Stimulated activated CD8-positive, alpha-beta memory T cell treated with anti-CD3 and anti-CD28 coated beads, Interleukin-15, amount 100 ng/mL, for 4 hours (primary cell): ENCODE measurements at places on chromosomes 2 and 18.

GRCh38 chr18:12637901-12638643, 19.8 kb downstream of the SPIRE1 start:
- DNase-seq = no peak

GRCh38 chr2:19297716-19298115, 60.7 kb downstream of the OSR1 start:
- no peak for DNase-seq

DNA sequence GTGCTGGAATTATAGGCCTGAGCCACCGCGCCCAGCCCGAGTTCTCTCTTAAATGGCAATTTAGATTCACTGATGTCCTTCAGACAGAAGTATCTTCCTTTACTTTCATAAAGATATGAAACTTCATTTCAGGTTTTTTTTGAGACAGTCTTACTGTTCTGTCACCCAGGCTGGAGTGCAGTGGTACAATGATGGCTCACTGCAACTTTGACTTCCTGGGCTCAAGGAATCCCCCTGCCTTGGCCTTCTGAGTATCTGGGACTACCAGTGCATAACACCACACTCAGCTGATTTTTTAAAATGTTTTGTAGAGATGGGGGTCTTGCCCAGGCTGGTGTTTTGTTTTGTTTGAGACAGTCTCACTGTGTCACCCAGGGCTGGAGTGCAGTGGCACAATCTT, 13.2 kb downstream of the ITGB1BP1 start:
- no peak for DNase-seq

- DNase-seq = no peak
Observed at GRCh38 chr2:227464361-227464760, 7.6 kb upstream of the AGFG1 start.

DNA sequence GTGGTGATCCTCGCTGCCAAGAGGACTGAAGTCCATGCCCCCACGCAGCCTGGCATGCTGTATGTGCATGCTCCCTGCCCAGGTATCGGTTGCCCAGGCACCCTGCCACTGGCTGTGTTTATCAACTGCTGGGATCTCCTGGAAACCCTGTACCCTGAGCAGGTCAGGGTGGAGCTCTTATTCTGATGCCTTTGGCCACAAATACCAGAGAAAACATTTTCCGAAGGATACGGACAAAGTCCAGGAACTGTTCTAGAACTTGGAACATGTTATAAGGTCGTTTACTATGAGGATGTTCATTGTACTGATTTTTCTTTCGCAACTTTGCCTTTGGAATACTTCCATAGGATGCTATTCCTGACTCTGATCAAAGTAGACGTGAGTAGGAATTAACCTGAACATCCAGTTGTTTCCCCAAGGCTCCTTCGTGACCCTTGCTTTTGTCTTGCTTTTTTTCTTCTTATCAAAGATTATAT, 55.2 kb downstream of the TMEM17 start:
- no peak for DNase-seq

DNA sequence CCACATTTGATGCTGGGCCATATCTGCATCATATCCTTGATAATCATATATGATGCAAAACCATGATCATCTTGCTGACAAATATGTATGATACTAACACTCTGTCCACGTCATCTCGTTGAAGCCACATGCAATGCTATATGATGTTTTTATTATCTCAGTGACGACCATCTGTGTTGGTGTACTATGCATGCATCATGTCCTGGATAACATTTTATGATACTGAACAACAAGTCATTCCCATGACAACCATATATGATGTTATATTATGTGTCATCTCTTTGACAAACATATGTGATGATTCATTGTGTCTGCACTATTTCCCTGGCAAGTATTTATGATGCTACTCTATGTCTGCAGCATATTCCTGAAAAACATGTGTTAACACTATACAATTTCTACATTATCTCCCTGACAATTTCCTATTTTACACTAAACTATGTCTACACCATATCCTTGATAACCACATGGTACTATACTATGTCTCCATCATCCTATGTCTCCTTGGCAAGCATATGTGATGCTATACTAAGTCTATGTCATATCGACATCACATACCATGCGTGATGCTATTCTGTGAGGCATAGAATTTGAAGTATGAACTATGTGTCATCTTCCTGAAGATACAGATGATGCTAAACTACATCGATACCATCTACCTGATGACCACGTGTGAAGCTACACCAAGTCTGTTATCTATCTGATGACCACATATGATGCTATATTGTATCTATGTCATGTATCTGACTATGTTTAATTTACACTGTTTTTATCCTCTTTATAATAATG, 37.0 kb downstream of the DAW1 start:
- DNase-seq = no peak

DNA sequence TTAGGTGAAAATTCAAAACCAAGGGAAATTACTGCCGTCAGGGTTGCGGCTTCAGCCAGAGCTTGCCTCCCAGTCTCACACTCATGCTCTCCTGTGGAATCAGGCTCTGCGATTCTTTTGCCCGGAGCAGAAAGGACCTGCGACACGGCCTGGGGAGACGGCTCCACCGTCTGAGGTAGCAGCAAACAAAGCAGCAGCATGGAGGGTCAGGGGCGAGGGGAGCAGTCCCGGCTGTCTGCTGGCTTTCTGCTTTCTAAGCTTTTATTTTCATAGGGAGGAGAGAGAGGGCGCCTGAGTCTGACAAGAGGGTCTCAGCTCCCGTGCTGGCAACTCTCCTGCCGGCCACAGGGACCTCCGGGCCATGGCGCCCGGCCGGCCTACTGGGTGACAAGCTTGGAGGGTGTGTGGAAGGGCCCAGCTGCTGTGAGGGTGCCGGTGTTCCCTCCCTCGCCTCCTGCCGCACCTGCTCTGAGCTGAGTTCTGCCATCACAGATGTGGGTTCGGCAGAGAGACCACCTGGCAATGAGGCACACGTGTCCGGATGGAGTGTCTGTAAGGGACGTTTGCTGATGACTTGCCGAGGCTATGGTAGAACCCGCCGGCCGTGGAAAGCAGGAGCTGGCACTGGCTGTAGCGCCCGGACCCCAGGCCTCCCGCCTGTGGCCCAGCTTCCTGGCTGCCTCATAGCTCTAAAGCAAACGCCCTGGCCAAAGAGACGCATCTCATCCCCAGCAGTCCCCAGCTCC, 66.2 kb upstream of the CTDP1 start:
- no peak for DNase-seq

- DNase-seq = no peak
Observed at GRCh38 chr2:6958616-6959235, 41.5 kb downstream of the RNF144A start.

DNA sequence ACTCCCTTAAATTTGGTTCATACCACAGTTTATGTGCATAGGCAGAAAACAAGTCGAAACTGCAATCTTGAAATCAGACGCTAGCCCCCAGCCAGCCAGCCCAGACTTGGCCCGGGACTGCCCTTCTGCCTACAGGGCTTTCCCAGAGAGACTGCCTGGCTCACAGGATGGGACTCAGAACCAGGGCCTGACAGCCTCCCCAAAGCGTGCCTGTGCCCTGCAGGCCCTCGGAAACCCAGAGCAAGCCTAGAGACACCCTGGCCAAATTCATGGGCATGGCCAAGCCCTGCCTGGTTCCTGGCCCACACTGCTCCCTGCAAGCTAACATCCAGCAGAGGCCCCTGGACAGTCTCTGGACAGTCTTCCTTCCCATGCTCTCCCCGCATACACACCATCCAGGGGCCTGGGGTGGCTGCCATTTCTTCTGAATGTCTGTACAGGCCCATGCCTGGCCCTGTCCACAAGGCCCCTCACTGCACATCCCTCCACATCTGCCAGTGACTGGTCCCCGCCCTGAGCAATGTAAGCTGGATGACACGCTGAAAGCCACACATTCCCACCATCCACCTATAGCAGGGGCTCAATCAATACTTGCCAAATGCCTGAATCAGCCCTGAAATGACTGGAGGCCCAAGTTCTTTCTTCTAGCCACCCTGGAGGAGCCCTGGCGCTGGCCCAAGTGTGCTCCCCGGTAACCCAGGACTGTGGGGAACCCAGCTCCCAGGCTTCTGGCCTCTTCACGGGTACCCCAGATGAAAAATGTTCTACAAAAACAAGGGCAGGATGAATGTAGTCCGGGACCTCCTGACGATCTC, 73.1 kb downstream of the HDAC4 start:
- no peak for DNase-seq

DNA sequence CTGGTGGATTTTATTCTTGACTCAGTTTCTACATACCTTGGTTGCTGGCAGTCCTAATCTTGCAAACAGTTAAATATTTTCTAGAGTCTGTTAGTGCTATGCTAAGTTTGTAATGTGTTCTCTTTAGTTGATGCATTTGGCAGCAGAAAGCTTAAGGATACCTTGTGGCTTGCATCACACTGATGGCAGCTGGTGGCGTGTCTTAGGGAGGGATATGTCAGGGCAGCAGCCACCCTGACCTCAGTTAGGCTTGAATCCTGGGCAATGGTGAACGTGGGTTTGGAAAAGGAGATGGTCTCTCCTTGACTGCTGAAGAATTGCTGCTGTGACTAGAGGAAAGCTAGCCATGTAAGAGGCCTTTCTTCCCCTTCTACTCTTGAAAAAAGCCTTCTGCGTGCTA, 4.2 kb downstream of the IAH1 start:
- no peak for DNase-seq

GRCh38 chr2:238459081-238459629, 32.4 kb downstream of the ASB1 start:
- no peak for DNase-seq

DNA sequence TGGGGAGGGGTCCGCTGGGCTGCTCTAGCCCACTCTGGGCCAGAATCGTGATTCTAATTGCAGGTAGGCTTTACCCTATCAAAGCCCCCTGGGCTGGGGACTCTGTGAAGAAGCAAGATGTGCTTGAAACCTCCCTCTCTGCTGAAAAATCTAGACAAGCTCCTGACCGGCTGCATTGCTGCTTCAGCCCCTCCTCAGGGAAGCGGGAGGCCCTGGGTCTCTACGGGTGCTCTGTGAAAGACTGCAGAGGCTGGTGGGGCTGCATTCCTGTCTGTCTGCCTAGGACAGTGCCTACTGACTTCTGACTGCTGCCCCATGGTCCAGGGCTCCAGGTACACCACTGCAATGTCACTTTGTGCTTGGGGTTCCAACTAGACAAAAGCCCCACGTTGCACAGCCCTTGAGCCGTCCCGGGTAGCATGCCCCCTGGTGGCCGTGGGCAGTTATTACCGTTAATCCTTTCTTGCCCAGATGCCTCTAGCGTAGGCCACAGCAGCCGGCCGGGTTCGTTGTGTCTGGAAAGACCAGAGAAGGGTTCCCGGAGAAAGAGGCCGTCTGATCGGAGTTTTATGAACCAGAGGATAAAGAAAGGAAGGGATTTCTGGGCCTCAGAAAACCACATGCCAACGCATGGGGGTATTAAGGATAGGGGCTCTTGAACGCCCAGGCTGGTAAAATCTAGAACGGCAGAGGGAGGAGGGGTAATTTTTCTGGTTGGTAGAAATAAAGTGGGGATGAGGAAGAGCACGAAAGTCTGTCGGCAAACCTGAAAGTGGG, 15.9 kb upstream of the C1QL2 start:
- DNase-seq = no peak

DNA sequence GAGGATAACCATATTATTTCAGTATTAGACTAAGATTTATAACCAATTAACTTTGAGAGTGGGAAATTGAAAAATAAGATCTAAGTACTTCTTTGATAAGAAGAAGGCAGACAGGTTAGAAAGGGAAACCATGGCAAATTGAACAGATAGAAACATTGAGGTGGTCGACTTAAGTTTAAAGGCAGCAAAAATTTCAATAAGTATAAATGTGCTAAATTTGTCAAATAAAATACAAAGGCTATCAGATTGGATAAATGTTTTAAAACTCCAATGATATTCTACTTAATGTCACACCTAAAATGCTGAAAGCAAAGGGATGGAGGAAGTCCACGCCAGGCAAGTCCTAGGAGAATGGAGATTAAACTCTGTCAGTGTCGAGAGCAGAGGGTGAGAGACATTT, 59.2 kb downstream of the TMEM18 start:
- no peak for DNase-seq

DNA sequence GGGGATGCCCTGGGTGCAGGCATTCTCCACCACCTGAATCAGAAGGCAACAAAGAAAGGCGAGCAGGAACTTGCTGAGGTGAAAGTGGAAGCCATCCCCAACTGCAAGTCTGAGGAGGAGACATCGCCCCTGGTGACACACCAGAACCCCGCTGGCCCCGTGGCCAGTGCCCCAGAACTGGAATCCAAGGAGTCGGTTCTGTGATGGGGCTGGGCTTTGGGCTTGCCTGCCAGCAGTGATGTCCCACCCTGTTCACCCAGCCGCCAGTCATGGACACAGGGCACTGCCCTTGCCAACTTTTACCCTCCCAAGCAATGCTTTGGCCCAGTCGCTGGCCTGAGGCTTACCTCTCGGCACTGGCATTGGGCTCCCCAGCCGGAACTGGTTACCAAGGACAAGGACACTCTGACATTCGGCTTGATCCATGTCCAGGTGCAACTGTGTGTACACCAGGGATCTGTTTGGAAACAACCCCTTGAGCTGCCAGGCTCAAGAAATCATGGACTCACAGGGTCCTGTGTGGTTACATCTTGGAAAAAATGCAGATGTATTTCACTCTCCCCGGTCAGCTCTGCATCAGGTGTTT, 31.8 kb downstream of the SLC1A4 start:
- no peak for DNase-seq

- DNase-seq = no peak
Observed at GRCh38 chr2:236642584-236643291, 73.1 kb downstream of the ACKR3 start.

- no peak for DNase-seq
Observed at GRCh38 chr18:65547046-65547445, 203.8 kb upstream of the CDH7 start.

DNA sequence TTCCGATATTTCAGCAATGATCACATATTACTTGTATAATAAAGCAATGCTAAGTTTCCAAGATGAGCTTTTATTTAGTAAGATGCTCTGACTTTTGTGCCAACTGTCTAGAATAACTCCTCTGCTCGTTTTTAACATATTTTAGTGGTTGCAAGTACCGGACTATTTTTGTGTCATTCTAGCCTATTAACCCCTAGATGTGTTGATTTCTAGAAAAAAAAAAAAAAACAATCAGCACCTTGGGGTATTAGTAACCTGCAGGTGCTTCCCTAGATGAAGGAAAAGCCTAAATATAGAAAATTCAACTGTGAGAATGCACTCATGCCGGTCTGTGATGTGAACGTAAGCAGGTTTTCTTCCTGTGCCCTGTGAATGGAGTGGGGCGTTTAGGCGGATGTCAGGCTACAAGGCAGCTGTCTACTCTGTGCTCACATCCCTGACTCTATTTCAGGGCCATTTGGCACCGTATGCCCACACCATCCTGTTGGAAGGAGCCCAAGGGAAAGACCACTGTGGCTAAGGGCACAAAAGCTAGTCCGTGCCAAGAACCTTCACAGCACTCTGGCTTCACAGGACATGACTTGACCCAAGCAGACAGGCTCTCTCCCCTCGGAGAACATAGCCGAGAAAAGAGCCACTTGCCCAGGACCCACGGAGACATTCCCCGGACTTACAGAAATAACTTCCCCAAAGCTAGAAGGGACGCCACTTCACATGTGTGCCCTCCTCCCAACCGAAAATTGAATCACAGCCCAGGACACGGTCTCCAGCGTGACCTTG, 60.9 kb upstream of the AGAP1 start:
- DNase-seq = no peak
